CD4-positive, alpha-beta T cell treated with Interleukin-4 for 4 hours (primary cell): ENCODE measurements at places on chromosomes 4 and X.

- no peak for DNase-seq
These were observed 89.9 kb upstream of the DHX15 start for GRCh38 chr4:24674279-24674678.

GRCh38 chr4:14743172-14743571 is 259.1 kb upstream of the CPEB2 start:
- DNase-seq: no peak

DNA sequence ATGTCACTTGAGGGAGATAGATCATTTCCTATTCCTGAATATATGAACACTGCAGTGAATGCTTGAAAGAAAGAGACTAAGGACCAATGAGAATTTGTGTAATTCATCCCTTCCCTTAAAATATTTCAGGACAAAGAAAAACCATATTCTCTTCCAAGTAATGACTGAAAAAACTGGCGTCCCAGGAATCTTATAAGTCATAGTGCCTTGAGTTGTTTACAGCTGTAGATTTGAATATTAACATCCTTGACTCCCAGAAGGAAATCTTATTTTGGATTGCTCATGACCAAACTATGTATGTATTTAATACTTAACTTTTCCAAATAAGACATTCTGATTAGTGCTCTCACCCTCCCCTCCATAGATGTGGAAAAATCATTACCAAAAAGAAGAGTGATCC is 55.5 kb downstream of the CLDN22 start:
- no peak for DNase-seq

DNA sequence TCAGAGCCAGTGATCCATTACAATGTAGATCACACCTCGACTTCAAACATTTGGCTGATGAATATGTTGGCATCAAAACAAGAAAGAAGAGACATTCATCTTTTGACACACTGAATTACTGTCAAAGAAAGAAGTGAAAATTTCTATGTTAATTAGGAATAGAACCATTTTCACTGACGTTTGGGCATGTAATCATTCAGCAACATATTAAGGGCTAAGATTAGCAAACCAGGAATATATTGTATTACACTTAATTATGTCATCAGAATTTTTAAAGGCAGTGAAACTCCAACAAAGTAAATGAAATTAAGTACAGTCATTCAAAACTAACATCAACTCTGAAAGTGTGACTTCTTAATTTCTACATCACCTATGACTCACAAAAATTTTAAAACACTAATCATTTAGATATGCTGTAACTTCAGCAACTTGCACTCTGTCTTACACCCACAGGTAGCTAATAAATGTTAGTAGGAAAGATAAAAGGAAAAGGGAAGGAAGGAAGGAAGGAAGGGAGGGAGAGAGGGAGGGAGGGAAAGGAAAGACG is 1.4 kb upstream of the SMR3A start:
- DNase-seq: no peak

GRCh38 chrX:150680974-150681373 is 12.2 kb upstream of the MTMR1 start:
- DNase-seq: no peak

DNA sequence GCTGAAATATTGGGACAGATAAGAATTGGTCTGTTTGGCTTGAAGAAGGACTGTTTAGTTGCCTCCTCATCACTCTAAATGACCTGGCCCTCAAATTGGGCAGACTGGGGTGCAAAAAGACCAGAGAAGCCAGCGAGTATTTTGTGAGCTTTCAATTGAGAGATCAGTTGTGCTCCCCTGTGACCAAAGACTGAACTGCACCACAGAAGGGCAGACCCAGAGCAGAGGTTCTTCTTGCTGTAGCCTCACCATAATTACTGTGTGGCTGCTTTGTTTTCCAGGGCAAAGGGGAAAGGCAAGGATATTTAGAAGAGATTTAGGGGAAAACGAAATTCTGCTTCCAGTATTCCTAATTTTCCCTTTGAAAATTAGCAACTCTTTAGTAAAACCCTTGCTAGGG is 104.0 kb upstream of the MBNL3 start:
- no peak for DNase-seq

DNA sequence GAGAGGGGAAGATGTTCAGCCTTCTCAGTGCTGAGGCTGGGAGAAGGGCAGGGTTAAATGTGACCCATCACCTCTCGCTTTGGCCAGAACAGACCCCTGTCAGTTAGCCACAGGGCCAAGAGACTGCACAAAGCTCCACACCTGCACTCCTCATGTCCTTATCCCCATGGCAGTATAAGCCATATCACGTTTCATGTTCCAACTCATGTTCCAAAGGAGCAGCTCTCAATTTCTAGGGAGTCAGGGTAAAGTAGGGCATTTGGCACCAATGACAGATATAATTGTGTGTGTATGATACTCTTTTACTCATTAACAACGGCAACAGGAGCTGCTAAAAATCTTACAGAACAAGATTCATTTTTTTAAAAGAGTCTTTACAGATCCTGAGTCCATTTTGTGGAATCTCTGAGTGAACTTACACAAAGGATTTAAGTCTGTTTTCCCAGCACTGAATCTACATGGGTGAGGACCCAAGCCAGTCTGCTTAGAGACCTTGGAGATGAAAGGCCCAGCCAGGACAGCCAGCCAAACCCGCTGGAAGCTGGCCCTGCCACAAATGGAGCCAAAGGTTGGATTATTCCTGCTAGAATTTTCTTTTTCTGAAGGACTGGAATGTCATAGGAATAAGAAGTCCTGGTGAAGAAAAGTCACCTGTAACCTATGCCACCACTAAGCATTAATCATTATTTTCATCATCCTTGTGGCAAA is 129.1 kb upstream of the SMAD1 start:
- DNase-seq: no peak
